Activated T-cell treated with anti-CD3 and anti-CD28 coated beads for 4 hours (primary cell): ENCODE measurements at places on chromosomes 1 and 21.

GRCh38 chr1:91513160-91513559 lies 12.5 kb downstream of the CDC7 start:
- DNase-seq, result no peak

GRCh38 chr1:175322109-175322508 lies 129.5 kb upstream of the KIAA0040 start:
- DNase-seq, result no peak

GRCh38 chr1:53769780-53770179 lies 30.8 kb upstream of the GLIS1 start:
- no peak for DNase-seq

DNA sequence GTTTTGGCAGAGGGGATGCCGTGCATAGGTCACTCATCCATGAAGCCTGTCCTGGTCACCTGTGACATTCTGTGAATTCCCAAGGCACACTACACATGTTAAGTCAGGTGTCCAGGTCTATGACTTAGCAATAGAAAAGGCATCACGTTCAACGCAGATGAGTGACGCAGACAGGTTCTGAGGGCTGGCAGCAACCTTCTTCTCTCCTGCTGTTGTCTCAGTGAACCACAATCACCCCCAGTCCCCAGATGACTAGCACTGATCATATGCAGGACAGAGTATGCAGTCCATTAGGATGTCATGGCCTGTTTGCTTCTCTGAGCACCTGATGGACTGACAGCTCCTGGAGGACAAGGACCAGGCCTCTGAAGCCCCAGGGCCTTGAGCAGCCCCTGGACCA lies 157.8 kb upstream of the KAZN start:
- DNase-seq, result no peak

- no peak for DNase-seq
These were observed 11.5 kb downstream of the MCOLN2 start for GRCh38 chr1:84985365-84985764.

DNA sequence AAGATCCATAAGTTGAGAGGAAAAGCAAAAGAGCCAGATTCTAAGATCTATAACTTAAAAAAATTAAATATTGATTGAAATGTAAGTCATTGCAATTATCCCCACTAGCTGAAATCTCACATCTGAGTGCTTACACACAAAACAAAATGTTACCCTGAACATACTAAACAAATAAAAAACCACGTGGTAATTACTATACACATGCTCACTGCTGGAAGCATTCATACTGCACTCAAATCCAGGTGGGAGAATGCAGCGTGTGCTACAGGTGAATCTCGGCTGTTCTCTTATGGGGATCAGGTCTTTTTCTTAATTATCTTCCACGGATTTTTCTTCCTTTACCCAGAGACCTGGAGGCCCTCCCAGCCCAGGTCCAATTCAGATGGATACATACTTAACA lies 74.3 kb downstream of the SDC3 start:
- DNase-seq, result no peak

DNA sequence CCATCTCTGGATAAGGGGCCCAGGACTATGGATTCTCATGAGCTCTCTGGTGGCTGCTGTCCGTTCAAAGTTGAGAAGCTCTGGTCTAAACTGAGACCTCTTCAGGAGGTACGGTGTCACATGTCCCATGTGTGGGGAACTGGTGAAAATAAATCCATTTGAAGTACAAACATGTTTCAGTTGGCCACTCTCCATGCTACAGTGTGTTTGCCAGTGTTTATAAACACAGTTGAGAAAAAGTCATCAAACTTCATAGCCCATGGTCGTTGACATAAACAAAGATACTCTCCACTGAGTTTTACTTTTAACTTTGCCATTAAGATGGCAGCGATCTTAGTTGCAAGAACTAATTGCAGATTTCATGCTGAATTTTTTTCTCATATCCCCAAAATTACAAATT lies 72.8 kb downstream of the PSMG1 start:
- DNase-seq, result no peak

GRCh38 chr1:28591708-28592320 lies at the start of gene RAB42:
Gene RAB42 (plus strand): TSS chr1:28592265. CDS start chr1:28592512, 247 bp downstream.
- no peak for DNase-seq

- no peak for DNase-seq
These were observed 30.6 kb upstream of the MARK1 start for GRCh38 chr1:220497220-220497947.

GRCh38 chr1:115112496-115113375 lies 23.4 kb upstream of the TSPAN2 start:
- peak; percentile 43 for DNase-seq

DNA sequence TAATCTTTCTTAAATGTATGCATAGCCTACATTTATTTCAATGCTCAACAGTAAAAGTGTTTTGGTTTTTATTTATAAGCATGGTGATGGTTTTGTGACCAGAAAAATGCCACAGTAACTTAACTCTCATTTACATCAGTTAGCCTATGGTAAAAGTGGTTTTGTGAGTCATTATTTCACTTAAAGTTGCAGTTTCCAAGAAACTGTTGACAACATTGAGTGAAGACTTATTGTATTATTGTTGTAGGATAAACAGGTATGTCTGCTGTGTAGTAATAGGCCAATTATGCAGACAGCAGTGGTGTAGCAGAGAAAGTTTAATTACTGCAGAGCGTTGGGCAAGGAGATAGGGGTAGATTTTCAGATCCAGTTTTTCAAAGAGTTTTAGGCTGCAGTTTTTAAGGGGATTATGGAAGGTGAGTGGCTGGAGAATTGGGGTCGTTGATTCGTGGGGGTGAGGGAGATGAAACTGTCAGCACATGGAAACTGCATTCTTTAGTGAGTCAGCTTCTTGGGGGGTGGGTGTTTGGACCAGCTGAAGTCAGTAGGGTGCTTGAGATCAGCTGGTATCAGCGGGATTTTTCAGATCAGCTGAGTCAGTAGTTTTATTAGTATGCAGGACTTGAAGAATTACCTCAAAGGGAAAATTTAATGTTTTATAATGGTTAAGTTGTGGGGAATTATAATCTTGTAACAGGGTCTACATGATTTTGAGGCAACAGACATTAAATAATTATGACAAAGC lies 168.7 kb upstream of the FMN2 start:
- no peak for DNase-seq

GRCh38 chr1:11429935-11430334 lies 49.0 kb upstream of the DISP3 start:
- no peak for DNase-seq

DNA sequence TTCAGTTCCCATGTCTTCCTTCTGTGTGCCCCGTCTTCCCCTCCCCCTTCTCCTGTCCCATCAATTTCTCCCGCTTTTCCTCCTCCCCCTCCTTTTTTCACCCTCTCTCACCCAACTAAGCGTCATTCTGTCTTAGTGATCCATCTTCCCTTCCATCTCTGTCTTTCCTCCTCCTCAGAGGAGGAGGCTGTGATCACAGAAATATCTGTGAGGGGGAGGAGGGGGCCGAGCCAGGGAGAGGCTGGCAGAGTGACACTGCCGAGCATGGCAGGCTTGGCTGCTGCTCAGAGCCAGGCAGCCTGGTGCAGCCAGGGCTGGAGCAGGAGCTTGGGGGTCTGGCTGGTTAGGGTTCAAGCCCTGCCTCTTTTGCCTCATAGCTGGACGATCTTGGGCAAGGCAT lies 7.6 kb downstream of the HTR6 start:
- DNase-seq, result no peak

DNA sequence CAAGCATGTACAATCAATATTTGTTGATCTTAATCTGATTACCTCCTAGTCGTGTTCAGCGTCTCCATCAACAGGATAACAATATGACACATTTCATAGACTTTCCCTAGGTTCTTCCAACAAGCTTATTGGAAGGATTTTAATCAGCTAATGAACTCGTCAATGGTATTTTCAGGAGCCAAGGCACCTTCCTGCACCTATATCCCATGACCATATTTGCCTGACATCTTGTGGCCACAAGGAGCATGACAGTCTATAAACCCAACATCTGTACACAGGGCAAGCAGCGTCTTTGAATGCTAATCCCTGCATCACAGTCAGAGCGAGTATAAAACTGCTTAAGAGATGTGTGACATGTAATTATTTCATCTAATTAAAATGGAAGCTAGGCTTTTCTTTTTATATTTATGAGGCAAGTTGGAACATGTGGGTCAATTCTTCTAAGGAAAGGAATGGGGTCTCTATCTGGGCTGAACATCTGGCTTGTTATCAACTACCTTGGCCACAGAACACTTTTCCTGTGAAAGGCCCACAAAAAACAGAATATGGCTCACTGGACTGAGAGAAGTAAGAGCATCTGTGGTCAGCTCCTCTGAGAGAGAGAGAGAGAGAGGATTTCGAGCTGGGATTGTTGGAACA lies 388.8 kb downstream of the NTNG1 start:
- no peak for DNase-seq

- DNase-seq, result no peak
These were observed 67.6 kb upstream of the TSPAN2 start for GRCh38 chr1:115156826-115157468.

DNA sequence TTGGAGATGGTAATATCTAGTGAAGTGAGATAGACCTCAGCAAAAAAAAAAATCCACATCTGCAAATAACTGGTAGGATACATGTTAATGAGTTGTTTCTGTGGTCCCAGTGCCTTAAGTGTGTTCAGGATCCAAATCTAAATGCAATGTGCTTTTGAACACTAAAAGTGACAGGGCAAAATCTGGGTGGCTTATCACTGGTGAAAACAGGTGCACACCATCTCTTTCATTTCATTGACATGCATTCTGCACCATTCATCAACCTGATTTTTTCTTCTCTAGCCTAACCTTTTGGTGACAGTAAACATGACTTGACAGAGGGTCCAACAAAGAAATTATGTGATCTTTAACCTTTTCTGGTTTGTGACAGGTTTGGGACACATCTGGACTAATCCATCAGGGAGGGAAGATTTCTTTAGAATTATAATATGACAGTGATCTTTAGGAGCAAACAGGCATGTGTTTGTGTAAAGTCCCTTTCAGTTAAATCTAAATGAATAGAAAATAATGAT lies 201.6 kb upstream of the NEGR1 start:
- no peak for DNase-seq

GRCh38 chr1:30258876-30259275 lies 464.5 kb downstream of the MATN1 start:
- no peak for DNase-seq

DNA sequence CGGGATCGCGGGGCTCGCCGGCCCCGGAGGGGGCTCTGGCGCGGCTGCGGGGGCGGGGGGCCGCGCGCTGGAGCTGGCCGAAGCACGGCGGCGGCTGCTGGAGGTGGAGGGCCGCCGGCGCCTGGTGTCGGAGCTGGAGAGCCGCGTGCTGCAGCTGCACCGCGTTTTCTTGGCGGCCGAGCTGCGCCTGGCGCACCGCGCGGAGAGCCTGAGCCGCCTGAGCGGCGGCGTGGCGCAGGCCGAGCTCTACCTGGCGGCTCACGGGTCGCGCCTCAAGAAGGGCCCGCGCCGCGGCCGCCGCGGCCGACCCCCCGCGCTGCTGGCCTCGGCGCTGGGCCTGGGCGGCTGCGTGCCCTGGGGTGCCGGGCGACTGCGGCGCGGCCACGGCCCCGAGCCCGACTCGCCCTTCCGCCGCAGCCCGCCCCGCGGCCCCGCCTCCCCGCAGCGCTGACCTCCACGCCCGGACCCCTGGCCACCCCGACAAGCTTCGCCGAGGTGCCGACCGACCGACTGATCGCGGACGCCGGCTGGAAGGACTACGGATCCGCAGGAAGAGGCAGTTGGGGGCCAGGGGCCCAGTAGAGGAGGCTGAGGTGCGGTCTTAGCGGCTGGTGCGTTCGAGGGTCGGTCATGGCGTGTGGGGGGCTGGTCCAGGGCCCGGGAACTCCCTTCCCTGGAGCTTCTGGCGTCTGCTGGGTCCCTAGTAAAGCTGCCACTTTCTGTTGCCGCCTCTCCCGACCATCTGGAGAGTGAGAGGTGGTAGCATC lies 711 bp downstream of the TRNP1 start:
- DNase-seq, result no peak

DNA sequence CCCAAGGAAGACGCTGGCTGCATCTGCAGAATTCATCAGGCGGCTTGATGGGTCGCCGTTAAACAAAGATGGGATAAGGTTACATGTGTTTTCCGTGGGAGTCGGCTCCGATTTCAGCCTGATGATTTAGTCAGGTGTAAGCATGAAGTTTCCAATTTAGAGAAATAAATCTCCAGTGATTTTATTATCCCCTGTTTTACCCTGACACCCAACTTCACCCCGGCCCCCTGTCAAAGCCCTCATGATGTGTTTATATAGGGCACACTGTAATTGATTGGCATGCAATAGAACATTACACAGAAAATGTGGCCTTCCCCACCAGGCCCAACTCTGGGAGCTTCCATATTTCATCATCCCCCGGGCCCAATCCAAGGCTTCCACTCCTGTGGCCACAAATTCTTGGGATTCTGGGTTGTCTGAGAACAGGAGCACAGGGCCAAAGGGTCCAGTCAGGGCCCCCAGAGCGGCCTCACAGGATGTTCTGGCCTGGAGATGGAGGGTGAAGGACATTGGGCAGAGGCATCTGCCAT lies 72.5 kb downstream of the FOXD2 start:
- no peak for DNase-seq

DNA sequence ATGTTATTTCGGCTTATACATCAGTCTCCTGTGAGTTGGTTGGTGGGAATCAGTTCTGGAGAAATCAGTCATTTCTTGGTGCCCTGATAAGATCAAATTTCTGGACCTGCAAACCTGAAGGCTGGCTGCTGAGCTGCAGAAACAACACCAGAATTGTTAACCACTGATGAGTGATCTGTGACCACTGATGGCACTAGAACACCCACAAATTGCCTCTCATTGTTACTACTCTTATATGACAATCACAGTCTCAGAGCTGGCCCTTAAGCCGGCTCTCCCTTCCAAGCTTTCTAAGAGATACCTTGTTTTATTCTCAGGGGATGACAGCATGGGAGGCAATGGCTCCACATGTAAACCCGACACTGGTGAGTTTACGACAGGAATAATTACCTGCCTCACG lies 1.9 kb downstream of the C1orf162 start:
- no peak for DNase-seq

DNA sequence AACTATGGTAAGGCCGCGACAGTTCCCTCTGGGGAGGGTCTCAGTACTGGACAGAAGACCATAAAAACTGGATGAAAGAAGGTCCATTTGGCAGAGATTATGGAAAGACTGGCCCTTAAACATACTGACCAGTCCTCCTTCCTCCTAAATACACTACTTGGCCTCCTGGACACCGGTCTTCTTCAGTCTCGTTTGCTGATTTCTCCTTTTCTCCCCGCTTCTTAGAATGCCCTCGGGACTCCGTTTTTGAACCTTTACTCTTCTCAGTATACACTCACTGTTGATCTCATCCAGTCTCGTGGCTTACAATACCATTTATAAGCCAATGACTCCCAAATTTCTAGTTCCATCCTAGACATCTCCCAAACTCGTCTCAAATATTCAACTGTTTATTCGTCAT lies 694 bp upstream of the MRPL9 start:
- DNase-seq, result no peak

DNA sequence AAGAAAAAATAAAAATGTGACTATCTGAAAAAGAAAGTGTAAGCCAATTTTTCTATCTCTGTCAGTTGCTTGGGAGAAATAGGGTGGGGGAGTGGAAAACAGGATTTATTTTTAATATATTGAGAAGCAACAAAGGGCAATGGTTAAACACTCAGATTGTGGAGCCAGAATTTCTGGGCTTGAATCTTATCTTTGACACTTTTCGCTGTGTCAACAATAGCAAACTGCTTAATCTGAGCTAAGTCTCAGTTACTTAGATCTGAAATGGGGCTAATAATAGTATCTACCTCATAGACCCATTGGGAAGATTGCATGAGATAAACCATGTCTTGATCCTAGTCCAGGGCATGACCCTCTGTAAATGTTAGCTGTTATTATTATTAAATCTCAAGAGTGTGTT lies 468.1 kb downstream of the ADGRL2 start:
- no peak for DNase-seq
